ENCODE measurements at places on chromosomes 5 and 9. TPM values are rescaled to one million over a fixed set of nuclear protein-coding genes. Genes with fewer than 3 reads are reported as not detected.
A peak's percentile ranks its signal among the peaks of the same experiment; 100 is the strongest.

GRCh38 chr9:75909776-75910175 lies 19.3 kb downstream of the PCSK5 start:
- no peaks in the 10 kb centered on the region for H3K4me1 ChIP-seq
- no peak overlapping the region for H3K27ac ChIP-seq
- no peaks in the 10 kb centered on the region for H3K27me3 ChIP-seq
- no peaks in the 10 kb centered on the region for H3K36me3 ChIP-seq

- H3K36me3 ChIP-seq: no peaks in the 10 kb centered on the region
- no peaks in the 10 kb centered on the region for H3K27me3 ChIP-seq
- no peak for DNase-seq
- no peaks in the 10 kb centered on the region for H3K4me1 ChIP-seq
- no peak overlapping the region for H3K4me3 ChIP-seq
Observed at GRCh38 chr9:81534138-81534875, 155.0 kb downstream of the TLE1 start.

DNA sequence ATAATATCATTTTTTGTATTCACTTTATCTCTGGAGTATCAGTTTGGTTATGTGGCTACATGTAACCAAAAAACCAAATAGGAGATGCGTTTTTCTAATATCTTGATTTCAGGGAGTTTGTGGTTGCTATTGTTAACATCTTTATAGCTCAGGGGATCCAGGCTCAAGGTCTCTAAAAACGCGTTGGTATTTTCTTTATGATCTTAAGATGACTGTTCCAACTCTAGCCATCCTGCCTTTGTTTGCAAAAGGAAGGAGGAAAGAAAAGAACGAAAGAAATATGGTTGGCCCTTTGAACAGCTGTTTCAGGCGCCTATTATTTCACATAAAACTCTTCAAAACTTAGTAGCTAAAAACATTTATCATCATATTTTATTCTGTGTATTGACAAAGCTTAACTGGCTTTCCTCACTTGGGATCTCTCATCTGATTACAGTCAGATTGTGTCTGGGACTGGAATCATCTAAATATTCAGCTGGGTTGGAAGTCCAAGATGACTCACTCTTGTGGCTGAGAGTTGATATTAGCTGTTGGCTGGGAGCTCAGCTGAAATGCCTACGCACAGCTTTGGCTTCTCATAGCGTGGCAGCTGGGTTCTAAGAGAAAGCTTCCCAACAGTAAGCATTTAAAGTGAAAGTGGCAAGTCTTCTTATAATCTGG lies 60.1 kb downstream of the FAM174A start:
- no peaks in the 10 kb centered on the region for H3K36me3 ChIP-seq
- no peaks in the 10 kb centered on the region for H3K27me3 ChIP-seq
- no peak overlapping the region for H3K27ac ChIP-seq
- H3K4me3 ChIP-seq: no peak overlapping the region
- H3K4me1 ChIP-seq: no peaks in the 10 kb centered on the region

DNA sequence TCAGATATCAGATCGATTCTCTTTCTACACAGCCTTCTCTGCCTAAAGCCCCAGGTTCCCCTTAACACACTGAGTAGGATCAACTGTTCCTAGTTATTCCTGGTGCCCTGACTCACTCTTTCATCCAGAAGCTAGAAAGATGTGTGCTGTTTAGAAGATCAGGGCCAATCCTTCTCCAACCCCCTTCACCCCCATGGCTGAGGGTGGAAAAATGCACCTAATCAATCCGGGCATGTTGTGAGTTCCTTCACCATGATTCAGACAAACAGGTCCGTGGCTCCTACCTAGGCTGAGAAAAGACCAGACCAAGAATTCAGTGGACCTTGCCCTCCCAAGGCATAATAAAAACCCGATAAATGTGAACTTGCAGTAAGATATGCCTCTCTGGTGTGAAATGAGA lies 85.4 kb upstream of the EQTN start:
- H3K4me1 ChIP-seq: peaks cover 5% of the 10 kb centered on the region
- no peaks in the 10 kb centered on the region for H3K27me3 ChIP-seq
- no peak overlapping the region for H3K27ac ChIP-seq

The NR4A3 gene
- 42.4 TPM for total RNA-seq

- H3K36me3 ChIP-seq: peaks cover 42% of the 10 kb centered on the region
- no peaks in the 10 kb centered on the region for H3K4me1 ChIP-seq
- no peak overlapping the region for H3K27ac ChIP-seq
- H3K4me3 ChIP-seq: no peak overlapping the region
- no peaks in the 10 kb centered on the region for H3K27me3 ChIP-seq
Observed at GRCh38 chr9:93673839-93674334, 97.5 kb downstream of the PHF2 start.

- no peaks in the 10 kb centered on the region for H3K4me1 ChIP-seq
- H3K27ac ChIP-seq: no peak overlapping the region
- DNase-seq: no peak
- no peaks in the 10 kb centered on the region for H3K36me3 ChIP-seq
- H3K4me3 ChIP-seq: no peak overlapping the region
- H3K27me3 ChIP-seq: peaks cover 20% of the 10 kb centered on the region
Observed at GRCh38 chr5:178996156-178996555, 1.0 kb upstream of the GRM6 start.

GRCh38 chr5:67221487-67222242 lies 25.1 kb upstream of the CD180 start:
- peak overlapping the region; percentile 33 for H3K27ac ChIP-seq
- no peaks in the 10 kb centered on the region for H3K27me3 ChIP-seq
- no peaks in the 10 kb centered on the region for H3K36me3 ChIP-seq
- H3K4me1 ChIP-seq: peaks cover 68% of the 10 kb centered on the region
